Peyer's patch (tissue), 4 donors: ENCODE measurements at places on chromosomes 2 and 18. TPM values are rescaled to one million over a fixed set of nuclear protein-coding genes. Genes with fewer than 3 reads are reported as not detected.

The C2orf78 gene
- not detected for total RNA-seq

The B4GALT6 gene
- total RNA-seq: 20.7 TPM

The DSG4 gene
- total RNA-seq: not detected

GRCh38 chr2:179543361-179543901, 278.8 kb upstream of the SESTD1 start:
- DNase-seq: no peak

DNA sequence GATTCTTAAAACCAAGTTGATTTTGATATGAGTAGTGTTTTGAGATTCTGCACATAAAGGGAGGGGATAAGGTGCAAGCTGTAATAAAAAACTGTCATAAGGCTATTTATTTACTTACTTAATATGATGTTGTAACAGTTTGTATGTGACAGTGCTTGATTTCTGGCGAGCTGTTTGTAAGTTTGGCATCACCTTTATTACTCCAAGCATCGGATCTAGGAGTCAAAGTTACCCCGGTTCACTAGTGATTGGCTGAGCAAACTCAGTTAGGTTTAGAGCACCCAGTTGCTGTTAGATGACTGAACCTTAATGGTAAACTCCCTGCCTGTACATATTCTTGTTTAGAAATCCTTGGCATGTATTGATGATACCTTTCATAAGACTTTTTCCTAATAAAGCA, 16.1 kb downstream of the ZCCHC2 start:
- DNase-seq: no peak

GRCh38 chr18:26763446-26764110, 101.9 kb downstream of the AQP4 start:
- no peak for DNase-seq

GRCh38 chr2:110979471-110980338, 141.0 kb upstream of the BCL2L11 start:
- no peak for DNase-seq

DNA sequence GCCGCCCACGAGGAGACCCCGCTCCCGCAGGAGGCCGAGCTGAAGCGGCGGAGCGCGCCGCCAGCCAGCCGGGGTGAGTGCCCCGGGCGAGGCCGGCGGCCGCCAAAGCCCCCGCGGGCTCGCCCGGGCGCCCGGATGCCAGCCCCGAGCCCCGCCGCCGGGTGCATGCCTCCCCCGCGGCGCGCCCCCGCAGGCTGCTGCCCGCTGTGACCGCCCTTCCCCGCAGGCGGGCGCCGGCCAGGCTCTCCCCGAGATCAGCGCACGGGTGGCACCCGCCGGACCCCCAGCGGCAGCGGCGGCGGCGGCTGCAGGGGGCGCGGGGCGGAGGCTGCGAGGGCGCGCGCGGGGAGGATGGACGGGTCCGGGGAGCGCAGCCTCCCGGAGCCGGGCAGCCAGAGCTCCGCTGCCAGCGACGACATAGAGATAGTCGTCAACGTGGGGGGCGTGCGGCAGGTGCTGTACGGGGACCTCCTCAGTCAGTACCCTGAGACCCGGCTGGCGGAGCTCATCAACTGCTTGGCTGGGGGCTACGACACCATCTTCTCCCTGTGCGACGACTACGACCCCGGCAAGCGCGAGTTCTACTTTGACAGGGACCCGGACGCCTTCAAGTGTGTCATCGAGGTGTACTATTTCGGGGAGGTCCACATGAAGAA, 470 bp downstream of the KCNF1 start:
- DNase-seq: no peak
